Sigmoid colon (tissue), 7 donors: ENCODE measurements at places on chromosomes 7 and 10. TPM values are rescaled to one million over a fixed set of nuclear protein-coding genes. Genes with fewer than 3 reads are reported as not detected.

DNA sequence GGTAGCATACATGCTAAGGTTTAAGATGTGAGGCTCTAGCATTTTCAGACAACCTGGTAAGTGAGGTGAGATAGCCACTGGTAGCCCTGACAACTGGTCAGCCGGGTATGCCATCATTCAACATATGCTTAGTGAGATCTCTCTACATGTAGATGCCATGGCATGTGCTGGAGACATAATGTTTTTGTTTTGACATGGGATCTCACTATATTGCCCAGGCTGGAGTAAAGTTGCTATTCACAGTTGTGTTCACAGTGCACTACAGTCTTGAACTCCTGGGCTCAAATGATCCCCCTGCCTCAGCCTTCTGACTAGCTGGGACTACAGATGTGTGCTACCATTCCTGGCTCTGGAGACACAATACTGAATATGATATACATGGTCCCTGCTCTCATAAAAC, 437.3 kb downstream of the SORCS1 start:
- DNase-seq, result no peak

DNA sequence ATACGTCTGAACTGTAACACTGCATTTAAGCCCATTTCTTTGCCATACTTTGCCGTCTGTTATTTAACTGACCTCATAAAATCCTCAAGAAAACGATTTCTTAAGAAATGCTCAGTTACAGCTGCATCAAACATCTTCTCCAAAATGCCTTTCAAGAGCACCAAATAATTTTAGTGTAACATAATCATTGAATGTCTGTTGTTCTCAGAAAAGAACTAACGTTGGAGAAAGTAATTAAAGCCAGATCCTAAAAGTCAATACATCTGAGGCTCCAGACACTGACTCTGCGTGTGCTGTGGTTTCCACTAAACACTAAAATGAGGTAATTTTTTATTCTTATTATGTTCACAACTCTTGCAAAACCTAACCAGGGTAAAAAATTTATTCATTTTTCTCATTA, 63.7 kb upstream of the LRRC17 start:
- DNase-seq, result no peak

- peak; percentile 4 for DNase-seq
Observed at GRCh38 chr10:124436191-124436638, 13.6 kb downstream of the NKX1-2 start.

ZNF775 gene
- 6.9 TPM for total RNA-seq

DNA sequence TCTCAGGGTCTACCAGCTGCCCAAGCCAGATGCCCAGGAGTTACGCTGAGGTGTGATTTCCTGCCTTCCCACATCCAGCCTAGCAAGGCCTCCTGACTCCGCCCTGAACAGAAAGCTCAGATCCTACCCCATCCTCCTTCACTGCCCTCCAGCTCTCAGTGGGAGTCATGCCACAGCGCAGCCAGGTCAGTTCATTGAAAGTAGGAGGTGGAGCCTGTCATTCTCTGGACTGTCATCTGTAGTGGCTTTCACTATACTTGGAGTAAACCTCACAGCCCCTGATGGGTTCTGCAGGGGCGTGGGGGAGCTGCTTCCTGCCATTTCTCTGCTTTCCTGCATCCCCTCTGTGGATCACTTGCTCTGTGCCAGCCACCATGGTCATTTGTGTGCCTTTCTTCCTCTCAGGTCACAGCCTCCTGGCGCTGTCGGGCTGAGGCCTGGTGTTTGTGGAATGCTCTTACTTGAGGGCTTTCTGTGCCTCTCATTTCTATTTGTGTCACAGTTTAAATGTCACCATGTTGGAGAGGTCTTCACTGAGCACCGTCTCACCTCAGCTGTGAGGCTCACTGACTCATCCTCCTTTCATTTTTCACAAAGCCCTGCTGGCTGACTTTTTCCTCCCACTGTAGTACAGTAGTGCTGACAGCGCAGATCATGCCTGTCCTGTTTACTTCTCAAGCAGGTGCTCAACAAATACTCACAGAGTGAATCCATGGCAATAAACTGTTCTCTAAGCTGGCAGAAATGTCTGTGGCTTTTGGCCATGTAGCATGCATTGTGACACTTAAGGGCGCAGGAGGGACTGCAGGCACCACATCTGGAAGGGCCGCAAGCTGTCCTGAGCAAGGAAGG, 61.0 kb upstream of the TMEM248 start:
- no peak for DNase-seq

UCMA gene
- total RNA-seq, result not detected

GRCh38 chr10:70782746-70783680, 2.2 kb downstream of the TBATA start:
- no peak for DNase-seq

ZNF438 gene
- total RNA-seq, result 11.9 TPM

DNA sequence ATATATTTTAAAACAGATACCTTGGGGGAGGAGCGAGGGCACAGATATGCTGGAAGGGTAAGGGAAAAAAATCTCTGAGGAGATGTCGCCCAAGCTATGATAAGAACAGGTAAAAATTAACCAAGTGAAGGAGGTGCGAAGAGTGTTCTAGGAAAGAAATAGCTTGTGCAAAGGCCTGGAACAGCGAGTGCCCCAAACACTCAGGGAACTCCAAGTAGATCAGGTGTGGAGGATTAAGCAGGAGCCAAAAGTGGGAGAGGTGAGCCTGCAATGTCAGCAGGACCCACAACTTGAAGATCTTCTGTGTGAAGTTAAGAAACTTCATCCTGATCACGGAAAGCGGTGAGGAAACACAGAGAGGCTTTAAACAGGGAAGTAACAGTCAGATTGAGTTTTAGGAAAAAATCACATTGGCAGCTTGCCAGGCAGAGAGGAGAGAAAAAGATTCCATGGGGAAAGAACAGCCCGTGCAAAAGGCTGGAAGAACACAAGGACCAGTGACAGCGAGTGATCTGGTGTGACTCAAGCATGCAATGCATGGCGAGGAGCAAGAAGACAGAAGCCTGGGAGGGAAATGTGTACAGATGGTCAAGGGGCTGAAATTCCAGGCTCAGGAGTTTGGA, 30.7 kb downstream of the FGF8 start:
- DNase-seq, result no peak

DNA sequence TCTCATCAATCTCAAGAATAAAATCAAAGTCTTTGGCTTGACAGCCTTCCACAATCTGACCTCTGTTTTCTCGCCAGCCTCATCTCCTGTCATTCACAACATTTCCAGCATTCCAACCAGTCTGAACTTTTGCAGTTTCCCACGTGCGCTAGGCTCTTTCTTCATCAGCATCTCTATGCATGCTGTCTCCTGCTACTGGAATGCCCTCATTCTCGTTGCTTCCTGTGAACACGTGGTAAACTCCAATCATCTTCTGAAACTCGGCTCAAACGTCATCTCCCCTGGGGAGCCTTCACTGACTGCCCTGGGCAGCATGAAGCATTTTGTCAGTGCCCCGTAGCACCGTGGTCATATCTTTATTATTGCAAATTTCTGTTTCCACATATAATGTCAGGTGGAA, 12.2 kb upstream of the RSBN1L start:
- no peak for DNase-seq

- DNase-seq, result peak; percentile 40
Observed at GRCh38 chr7:158284121-158284520, 303.5 kb downstream of the PTPRN2 start.

DNA sequence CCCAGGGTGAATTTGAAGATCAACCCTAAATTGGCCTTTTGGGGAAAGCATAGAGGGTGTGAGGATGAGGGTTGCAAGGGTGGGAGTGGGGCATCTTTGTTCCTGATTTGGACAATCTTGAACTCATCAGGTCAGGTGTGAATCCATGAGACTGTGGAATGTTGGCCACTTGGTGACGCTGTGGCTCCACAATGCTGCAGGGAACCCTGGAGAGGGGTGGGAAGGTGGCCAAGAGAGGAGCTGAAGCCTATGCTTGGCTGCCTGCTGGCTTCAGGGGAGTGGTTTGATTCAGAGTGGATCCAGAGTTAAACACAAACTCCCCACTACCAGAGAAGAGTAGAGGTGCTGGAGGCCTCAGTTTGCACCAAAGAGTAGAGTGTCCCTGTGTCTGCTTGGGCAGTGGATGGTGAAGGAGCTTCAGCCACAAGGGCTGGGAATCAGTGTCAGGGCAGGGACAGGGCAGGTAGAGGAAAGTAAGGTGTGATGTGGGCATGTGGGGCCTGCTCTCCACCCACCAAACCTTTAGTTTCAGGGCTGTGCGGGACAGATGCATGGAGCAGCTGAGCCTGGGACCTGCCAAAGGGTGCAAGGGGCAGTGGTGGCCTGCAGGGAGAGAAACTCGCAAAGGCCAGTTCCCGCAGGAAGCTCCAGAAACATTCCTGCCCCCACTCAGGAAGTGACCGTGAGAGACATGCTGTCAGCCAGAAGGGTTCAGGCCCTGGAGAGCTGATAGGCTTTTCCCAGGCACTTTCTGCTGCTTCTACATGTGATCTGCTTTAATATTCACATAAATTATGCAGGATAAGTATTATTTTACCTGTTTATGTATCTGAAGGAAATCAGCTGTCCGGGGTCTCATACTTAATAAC, 81.0 kb upstream of the PRSS58 start:
- DNase-seq, result no peak

GRCh38 chr10:102152545-102152890, 329 bp downstream of the NOLC1 start:
- no peak for DNase-seq

GRCh38 chr7:133780912-133781311, 346.2 kb upstream of the LRGUK start:
- DNase-seq, result no peak

DNA sequence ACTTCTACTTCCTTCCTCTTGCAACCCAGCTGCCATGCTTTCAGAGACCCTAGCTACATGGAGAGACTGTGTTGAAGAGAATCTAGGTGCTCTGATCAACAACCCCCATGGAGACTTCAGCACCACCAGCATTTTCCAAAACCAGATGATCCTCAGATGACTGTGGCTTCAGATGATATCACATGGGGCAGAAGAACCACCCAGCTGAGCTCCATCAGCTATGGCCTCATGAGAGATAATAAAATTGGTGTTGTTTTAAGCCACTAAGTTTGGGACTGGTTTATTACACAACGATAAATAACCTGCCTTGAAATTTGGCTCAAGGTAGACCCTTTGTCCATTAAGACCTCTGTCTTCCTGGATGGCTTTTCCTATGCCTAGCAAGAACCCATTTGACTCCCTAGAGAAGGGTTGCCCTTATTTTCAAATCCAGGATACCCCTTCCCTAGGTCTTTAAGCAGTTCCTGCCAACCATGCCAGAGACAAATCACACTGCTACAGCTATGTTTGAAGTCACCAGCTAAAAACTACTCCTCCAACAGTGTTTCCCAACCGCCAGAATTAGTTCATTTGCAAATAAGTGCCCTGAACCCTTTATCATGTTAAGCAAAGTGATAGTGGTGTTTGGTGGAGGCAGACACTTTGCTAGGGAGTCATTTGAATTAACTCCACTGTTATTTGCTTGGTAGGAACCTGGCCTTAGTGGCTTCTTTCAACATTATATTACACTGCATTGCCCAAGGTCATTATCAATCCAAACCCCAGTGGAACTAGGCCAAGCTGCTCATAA, 136.9 kb upstream of the PALS2 start:
- no peak for DNase-seq
